Naive thymus-derived CD8-positive, alpha-beta T cell (primary cell): ENCODE measurements at places on chromosomes 3 and 15. TPM values are rescaled to one million over a fixed set of nuclear protein-coding genes. Genes with fewer than 3 reads are reported as not detected.

DNA sequence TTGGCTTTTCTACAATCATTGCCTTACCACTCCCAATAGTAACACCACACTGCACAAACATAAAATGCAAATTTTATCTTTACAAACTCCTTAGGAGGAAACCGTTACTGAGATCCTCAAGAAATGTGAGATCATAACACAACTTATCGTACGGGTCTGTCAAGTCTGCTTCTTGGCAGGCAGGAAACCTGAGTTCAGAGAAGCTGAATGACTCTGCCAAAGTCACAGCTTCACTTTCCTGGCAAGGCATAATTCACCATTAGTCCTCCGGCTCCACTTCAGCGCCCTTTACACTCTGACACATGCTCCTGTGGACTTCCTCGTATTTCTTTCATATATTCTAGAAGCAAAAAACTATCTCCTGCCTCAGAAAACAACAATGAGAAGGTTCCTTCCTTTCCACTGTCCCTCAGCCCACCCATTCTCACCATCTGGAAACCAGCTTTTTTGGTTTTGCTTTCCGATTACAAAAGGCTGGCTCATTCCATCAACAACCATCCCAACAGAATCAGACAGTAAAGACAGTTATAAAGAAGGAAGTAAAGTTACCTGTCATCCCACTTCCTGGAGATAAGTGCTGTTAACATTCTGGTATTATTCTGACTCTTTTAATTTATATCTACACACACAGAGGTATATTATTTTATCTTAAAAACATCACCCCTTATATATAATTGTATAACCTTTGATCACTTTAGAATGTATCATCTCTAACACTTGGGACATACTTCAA lies 223.4 kb downstream of the STT3B start:
- no peak for DNase-seq

GRCh38 chr3:157248590-157249422 lies 88.9 kb upstream of the CCNL1 start:
- no peak for DNase-seq

GRCh38 chr3:55013145-55013925 lies 85.5 kb upstream of the LRTM1 start:
- DNase-seq = no peak

DNA sequence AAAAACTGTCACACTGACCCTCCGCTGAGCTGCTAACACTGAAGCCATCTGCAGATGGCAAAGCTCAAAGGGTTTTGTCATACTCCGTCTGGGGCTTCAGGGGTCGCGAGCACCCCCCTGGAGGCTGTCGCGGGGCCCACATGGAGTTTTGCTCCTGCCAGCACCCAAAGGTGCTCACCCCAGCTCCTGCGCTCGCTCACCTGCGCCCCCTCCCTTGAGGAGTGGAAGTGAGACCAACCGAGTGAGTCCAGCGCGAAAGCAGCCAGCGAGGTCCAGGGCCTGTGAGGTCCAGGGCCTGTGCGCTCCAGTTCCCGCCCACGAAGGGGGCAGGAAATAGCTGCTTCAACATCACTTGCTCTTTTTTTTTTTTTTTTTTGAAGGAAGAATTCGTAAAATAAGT lies 208.5 kb downstream of the ROBO2 start:
- DNase-seq = no peak

DNA sequence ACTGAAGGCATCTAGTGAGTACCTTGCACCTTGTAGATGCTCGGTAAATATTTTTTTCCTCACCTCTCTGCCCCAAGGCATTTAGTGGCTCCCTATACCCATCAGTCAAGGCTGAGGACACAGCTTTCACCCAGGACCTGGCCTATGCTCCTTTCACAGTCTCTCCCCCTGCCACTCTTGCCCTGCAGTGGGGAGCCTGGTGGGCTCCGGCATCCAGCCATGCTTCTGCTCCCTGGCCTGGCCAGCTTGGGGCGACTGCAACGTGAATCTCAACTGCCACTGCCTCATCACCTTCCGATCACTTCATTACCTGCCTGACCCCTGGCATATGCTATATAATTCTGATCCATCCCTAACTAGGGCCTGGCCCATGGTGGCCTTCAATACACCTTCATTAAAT lies 735 bp upstream of the CX3CR1 start:
- no peak for DNase-seq

- DNase-seq = no peak
Observed at GRCh38 chr15:36810656-36811449, 231.4 kb downstream of the CDIN1 start.

DNA sequence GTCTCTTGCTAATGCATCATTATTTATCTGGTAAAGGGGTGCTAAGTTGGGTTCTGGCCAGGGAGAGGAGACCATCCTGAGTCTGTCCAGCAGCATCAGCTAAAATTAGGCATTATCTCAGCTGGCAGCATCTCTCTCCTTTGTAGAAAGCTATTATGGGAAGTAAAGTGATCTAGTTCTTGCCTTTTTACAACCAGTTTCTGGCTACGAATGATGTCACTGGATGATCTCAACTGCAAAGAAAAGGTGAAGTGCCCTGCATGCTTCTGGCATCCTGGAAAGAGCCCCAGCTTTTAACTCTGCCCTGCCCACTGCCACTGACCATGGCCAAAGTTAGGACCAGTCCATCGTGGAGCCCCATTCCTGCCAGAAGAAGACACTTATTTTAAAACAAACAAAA lies 37.1 kb upstream of the IL12A start:
- DNase-seq = no peak

DNA sequence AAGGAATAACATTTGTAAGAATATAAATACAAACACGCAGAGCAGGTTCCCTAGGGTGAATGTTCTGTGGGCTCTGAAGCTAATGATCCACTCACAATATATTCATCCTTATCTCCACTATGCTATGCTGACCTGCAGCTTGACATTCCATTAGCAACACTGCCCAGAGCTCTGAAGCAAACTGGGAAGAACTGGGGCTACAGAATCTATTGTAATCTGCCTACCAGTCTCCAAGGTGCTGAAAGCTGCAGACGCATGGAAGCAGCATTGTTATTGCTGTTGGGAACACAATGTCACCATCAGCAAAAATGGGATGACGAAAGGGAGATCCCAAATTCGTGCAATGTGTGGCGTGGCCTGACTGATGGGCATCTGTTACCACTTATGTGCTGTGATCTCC lies 316.7 kb upstream of the RORA start:
- no peak for DNase-seq

GRCh38 chr15:65184305-65184867 lies 756 bp downstream of the CLPX start:
- no peak for DNase-seq

- no peak for DNase-seq
Observed at GRCh38 chr15:99211926-99212325, 37.5 kb downstream of the TTC23 start.

- no peak for DNase-seq
Observed at GRCh38 chr3:100802126-100802525, 92.8 kb downstream of the TFG start.

- no peak for DNase-seq
Observed at GRCh38 chr15:43102187-43102586, 3.7 kb downstream of the UBR1 start.

- DNase-seq = no peak
Observed at GRCh38 chr3:96169111-96169766, 645.2 kb upstream of the EPHA6 start.

DNA sequence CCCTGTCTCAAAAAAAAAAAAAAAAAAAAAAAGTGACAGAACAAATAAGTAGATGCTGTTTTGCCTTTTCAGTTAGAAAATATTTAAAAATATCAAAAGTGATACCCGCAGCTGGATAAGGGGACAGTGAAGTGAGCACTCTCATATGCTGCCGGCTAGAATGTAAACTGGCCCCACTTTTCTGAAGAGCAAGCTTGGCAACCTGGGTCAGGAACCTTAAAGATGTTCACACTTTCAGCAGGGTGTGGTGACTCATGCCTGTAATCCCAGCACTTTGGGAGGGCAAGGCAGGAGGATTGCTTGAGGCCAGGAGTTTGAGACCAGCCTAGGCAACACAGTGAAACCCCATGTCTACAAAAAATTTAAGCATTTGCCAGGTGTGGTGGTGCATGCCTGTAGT lies 17.4 kb downstream of the FSD2 start:
- no peak for DNase-seq

DNA sequence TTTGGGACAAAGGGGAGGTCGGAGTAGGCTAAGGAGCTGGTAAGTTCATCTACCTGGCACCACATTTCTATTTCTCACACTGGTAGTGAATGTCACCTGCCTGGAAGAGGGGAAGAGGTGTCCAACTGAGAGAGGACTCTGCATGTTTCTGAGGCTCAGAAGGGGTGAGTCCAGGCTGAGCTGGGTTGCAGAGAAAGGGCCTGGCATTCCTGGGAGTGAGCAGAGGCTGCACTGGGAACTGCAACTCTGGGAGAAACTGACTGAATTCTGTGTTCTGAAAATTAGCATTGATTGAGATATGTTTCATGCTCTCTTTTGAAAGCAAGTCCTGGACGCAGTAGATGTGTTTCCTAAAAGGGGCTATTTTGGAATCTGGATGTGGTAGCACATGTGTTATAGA lies 32.3 kb upstream of the ARNT2 start:
- DNase-seq = no peak

- no peak for DNase-seq
Observed at GRCh38 chr15:39180030-39180429, 400.8 kb upstream of the THBS1 start.

DNA sequence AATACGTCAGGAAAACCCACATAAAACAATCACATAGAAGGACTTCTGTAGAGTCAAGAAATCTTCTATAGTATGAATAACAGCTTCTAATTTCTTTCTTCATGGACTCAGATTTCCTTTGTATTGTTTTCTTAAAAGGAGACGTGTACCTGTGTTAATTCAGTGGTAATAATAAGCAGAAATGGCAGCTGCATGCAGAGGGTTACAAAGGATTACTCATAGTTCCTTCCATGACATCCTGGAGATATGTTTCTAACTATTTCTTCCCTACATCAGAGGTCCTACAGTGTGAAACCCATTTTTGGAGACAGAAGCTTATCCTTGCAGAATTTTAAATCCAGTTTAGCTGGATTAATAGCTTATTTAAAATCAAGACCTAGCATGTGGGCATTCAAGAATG lies 36.1 kb downstream of the FBXL22 start:
- no peak for DNase-seq

GRCh38 chr15:73997986-73998385 lies 3.5 kb downstream of the PML start:
- DNase-seq = no peak

GRCh38 chr15:80326270-80326669 lies 74.3 kb upstream of the CTXND1 start:
- no peak for DNase-seq

DNA sequence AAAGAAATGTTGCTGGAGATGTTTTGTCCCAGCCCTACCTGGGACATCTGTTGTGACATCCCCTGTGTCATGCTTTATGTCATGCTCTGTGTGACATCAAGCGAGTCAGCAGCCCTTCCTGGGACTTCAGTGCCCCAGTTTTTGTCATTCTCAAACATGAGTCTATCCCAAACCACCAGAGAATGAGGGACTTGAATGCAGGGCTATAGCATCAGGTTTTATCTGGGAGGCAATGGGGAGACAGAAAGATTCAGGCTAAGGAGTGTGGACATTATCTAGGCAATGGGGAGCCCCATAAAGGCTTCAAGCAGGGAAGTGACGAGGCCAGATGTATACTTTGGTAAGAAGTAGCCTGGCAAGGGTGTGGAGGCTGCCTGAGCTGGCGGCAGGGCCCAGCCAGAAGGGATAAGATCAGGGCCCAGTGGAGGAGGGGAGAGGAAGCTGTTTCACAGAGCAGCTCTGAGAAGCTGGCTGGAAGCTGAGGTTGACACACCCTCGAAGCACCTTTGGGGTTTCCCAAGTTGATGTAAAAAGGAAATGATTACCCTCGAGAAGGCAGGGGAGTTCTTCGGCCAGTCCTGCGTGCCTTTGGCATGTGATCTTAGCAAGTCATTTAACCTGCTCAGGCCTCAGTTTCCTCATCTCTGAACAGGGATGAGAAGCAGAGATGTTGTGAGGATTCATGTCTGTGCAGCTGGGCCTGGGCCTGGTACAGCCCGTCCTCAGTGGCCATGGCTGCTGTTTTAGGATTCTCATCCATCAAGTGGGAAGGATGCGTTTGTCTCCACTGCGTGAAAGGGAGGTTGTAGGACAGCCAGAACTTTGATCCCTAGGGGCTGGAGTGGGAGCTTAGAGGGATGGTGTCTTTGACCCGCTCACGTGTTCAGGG lies 34.3 kb downstream of the IRAK2 start:
- peak; percentile 80 for DNase-seq

DNA sequence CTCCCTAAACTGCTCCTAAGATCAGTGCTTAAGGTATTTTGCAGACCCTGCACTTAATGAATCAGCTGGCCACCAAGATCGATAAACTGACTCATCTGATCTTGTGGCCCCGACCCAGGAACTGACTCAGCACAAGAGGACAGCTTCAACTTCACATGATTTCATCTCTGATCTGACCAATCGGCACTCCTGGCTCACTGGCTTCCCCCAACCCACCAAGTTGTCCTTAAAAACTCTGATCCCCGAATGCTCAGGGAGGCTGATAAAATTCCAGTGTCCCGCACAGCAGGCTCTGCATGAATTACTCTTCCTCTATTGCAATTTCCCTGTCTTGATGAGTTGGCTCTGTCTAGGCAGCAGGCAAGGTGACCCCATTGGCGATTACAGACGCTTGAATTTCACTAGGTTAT lies 13.5 kb downstream of the HTR3E start:
- DNase-seq = no peak

DNA sequence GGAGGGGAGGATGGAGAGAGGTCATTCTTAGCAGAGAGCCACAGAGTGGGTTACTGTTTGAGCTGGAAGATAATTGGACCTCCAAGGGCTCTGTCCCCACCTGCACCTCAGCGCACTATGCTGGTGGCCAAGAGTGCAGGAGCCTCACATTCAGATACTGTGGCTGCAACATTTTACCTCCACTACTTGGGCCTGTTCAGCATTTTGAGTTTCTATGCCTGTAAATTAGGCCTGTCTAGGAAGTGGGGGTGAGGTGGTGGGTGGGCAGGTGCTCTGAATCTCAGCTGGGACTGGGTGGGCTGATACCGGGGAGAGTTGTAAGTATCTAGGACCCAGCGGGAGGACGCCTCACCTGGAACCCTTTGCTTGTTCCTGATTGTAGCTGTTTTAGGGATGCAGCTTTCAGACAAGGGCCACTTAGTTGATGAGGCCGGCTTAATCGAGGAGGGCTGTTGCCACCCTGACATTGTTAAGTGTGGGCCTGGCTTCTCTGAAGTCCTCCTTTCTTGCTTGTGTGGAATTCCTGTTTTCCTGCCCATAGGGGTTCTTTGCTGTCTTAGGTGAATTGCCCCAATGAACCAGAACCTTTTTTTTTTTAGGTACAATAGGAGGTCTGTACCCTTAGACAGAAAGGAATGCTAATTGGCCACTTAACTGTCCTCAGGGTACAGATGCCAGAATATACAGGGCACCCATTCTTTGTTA lies 83.8 kb downstream of the SMAD3 start:
- DNase-seq = no peak

GOLGA6L10 gene
- 0.30 TPM for polyA plus RNA-seq

SCN11A gene
- not detected for polyA plus RNA-seq

EFCC1 gene
- polyA plus RNA-seq = 0.21 TPM

CSPG5 gene
- 0.09 TPM for polyA plus RNA-seq

CTXND1 gene
- not detected for polyA plus RNA-seq

IL16 gene
- polyA plus RNA-seq = 193 TPM

COL6A5 gene
- polyA plus RNA-seq = not detected

C2CD4A gene
- not detected for polyA plus RNA-seq
